GM03348 (cell line): ENCODE measurements at places on chromosomes 1 and 21.

- DNase-seq, result peak; percentile 31
Measured at GRCh38 chr1:244011271-244011670, 39.8 kb upstream of the ZBTB18 start.

GRCh38 chr1:56827711-56828110, 8.5 kb upstream of the FYB2 start:
- no peak for DNase-seq

DNA sequence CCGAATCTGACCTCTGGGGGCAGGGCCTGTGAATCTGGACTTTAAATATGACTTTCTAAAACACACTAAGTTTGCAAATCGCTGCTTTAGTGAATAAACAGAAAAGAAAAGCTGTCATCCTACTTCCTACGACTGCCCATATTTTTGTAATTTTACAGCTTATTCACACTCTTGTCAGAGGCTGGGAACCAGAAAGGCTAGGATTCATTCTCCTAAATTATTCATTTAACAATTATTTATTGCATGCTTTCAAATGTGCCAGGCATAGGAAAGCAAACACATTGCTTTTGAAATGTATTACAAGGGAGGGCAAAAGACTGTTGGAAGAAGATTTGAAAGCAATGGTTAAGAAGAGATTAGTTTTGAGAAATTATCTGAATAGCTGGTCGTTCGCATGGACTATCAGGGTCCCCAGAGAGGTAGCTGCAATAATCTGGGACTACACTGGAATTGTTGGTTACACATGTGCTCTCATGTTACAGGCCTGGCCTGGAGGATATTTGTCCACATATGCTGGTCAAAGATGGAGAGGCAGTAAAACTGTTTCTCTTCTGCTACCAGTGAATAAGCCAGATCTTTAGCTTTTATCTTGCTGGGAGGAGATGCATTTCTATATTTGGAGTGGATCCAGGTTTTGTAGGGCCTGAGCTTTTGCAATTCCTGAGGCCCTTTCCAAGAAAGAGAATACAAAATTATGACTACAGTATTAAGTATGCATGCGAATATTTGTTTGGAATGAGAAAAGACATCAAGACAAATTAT, 29.6 kb upstream of the SFPQ start:
- DNase-seq, result peak; percentile 80

- no peak for DNase-seq
Measured at GRCh38 chr21:16504281-16504680, 774.5 kb downstream of the USP25 start.

GRCh38 chr1:241779897-241780296, 68.1 kb upstream of the EXO1 start:
- DNase-seq, result no peak

DNA sequence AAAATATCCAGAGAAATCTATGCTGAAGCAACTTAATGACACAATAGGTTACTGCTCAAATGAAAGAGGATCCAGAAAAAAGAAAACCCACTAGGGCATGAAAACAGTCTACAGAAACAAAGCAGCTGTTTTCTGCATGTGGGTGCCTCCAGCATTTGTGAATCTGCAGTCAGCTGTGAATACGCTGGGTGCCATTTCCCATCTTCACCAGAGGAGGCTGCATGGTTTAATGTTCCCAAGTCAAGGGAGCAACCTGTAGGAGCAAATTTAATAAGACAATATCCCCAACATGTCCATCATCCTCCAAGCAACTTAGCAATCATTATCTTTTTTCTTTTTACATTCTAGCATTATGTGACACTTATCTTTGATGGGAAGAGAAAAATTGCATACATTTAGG, 396.6 kb downstream of the BRINP2 start:
- peak; percentile 19 for DNase-seq

DNA sequence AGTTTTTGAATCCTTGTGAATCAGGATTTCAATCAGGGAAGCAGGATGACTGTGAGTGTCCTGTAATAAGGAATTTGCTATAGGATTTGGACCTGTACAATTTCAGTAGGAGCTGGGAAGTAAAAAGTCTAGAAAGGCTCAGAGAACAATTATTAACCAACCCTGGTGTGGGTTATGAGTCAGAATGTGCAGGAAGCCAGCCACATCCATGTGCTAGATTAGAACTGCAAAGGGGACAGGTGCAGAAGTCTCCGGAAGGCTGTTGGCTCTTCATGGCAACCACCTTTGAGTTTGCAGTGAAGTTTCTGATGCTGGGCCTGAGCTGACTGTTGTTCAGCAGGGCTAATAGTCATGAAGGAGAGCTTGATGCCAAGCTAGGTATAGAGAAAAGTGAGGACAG, 70.7 kb downstream of the SPATA46 start:
- DNase-seq, result no peak

DNA sequence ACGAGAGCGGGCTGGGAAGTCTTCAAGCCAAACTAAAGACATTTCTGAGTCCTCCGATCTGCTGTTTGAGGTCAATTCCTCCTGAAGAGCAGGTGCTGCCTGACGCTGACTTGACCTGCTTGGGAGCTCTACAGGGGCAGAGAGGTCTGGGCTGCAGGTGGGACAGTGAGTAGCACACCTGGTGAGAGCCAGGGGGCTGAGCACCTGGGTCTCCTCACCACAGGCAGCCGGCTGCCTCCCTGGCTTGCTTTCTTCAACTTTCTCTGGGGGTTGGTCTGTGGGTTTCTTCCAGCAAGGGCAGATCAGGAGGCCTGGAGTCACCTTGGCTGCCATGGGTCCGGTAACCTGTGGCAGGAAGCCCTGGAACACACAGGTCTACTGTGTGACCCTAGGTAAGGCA, 107.4 kb upstream of the EDN2 start:
- DNase-seq, result no peak

- no peak for DNase-seq
Measured at GRCh38 chr1:228333739-228334115, 72.9 kb downstream of the TRIM11 start.

DNA sequence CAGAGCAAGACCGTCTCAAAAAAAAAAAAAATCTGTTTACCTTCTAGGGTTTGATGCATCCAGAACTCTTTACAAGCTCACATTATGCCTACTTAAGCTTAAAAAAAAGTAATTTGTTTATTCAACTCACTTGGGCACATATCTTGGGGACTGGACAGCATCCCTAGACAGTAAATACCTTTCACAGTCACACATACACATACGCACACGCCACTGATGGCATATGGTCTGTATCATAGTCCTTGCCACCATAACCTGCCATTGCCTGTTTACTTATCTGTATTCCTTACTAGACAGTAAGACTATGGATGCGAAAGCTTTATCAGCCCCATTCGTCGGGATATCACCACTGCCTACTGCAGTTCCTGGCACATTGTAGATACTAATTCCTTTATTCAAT, 446.3 kb upstream of the RGS18 start:
- DNase-seq, result no peak

GRCh38 chr1:94270801-94271203, 33.4 kb upstream of the ARHGAP29 start:
- peak; percentile 20 for DNase-seq

GRCh38 chr1:31398246-31398645, 14.8 kb upstream of the SERINC2 start:
- DNase-seq, result no peak

DNA sequence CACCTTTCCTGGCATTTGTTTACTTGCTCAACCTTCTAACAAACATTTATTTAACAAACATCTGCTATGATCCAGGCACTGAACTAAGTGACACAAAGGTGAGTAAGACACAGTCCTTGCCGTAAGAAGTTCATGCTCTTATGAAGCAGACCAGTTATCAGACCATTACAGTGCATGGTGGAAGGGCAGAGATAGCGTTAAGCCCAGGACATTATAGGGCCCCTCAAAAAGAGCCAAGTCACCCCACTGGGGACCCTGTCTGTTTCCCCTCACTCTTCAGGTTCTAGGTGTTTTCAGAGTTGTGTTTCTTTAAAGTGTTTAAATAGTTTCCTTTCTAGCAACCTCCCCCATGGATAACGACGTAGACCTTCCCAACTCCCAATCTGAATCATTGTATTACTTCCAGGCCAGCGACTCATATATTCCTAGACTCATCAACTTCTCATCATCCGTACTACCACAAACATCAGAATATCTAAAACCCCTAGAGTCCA, 39.3 kb downstream of the TCP10L start:
- DNase-seq, result no peak

- no peak for DNase-seq
Measured at GRCh38 chr1:230715510-230715909, 1.6 kb upstream of the AGT start.
